HAP-1 (cell line): ENCODE measurements at places on chromosomes 5 and 9.

- no peak for DNase-seq
Measured at GRCh38 chr5:150918613-150919012, 13.8 kb upstream of the ZNF300 start.

DNA sequence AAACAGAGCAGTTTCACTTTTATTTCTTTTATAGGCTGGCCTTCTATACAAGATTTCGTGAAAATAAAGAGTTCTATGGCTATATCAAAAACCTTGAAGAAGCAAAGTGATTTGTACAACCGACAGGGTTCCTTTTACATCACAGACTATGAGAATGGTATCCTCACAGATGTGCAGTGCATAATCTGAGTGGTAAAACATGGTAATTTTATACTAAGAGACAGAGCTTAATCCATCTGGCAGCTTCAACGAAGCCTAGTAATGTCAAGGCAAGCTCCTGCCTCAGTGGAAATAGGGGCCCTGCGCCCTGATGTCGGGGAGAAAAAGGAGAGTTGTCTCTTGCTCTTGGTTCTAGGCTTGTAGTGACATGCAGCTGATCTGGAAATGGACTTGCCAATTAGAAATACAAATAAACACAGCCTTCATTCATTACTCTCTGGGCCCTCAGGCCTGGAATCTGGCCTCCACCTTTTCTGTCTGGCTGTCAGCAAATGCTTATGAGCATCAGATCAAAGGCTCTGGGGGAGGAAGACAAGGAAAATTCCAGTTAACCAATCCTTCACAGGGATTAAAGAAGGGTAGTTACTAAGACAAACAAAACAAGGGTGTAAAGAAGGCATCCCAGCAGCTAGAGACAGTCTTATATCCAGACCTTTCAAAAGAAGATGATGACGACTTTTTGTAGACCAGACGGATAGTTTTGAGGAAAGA, 33.6 kb upstream of the TRIM32 start:
- peak; percentile 16 for DNase-seq

GRCh38 chr9:92332577-92333281, 7.0 kb downstream of the CENPP start:
- DNase-seq, result no peak

- DNase-seq, result peak; percentile 54
Measured at GRCh38 chr9:100322954-100323536, 29.7 kb downstream of the TEX10 start.

- DNase-seq, result no peak
Measured at GRCh38 chr9:123871781-123872180, 58.1 kb downstream of the DENND1A start.

GRCh38 chr5:4081059-4081458, 485.4 kb downstream of the IRX1 start:
- DNase-seq, result no peak

DNA sequence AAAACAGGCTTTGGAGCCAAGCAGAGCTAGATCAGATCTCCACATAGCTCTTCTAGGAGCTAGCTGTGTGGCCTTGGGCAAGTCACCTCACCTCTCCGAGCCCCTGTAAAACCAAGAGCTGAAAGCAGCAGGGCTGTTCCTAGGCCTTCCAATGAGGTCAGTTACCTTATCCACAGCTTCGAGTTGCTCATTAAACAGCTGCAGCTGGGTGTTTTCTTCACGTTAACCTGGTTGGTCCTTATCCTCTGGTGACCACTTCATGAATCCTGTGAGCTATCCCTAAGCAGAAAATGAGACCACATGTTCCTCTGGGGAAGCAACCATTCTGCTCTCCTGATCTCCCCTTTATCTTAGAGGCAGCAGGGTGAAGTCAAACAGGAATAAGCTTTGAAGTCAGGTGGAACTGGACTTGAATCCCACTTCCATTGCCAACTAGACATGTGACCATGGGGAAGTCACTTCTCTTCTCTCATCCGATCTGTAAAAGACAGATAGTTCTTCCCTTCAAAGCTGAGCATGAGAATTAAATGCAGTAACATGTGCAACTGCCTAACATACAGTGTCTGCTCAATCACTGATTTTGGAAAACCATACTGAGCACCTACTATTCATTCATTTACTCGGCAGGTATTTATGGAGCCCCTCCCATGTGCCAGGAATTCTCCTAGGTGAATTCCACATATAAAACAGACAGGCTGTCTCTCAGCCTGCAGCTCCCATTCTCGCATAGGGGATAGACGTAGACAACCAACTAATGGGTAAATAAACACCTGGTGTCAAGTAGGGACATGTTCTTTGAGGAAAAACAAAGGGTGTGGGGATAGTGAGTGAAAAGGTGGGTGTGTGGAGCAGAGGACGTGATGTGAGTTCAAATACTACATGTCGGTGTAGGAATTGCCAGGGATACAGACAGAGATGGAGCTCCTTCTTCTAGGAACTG, 111.7 kb upstream of the BOD1 start:
- no peak for DNase-seq

DNA sequence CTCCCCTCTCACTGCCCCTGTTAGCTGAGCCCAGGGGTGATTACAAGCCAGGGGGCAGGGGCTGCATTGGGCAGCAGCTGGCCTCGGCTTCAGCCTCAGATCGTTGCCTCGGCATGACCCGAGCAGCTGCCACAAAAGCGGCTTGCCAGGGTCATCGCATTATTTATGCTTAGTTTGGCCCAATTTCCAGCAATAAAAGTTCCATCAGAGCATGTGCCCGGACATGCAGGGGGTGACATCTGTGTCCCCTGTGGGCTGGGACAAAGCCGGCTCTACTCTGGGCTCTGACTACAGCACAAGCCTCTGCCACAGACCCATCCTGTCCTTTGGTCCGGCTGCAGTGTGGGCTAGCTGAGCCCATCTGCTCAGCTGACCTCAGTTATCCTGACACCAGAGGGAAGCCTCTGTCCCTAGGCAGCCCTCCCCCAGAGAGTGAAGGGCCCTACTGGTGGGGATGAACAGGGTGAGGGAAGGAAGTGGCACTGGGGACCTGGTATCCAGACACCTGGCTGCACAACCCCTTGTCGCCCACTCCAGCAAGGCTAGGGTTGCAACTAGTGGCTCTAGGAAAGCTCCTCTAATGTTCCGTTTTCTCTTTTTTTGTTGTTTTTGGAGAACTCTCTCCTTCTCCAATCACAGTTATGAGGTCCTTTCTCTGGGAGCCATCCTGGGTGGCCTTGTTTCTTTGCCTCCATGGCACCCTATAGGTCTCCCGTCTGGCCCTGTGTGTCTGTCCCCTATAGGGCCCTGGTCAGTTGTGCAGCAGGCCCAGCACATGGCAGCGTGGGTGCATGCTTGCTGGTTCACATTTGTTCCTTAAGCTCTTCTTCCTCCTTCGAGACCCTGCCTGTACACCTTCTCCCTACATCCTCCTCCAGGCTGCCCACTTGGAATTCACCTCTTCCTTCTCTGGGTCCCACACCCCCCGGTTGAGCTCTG, 13.3 kb upstream of the GADD45G start:
- DNase-seq, result no peak

DNA sequence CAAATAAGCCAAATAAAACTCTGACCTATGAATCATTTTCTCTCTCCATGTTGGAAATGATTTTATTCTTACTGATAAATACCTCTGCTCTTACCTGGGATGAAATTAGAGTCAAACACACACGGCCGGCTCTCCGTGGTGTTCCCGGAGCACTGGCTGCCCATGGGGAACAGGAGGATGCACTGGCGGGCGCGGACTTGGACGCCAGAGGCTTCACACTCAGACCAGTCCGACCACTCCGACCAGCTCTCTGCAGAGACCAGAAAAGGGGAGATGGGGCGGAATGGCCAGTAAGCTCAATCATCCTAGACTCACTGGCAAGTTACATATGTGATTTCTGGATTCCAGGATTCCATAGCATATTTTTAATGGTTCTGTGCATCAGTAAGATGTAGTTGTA, 494.1 kb downstream of the SEMA5A start:
- DNase-seq, result no peak

DNA sequence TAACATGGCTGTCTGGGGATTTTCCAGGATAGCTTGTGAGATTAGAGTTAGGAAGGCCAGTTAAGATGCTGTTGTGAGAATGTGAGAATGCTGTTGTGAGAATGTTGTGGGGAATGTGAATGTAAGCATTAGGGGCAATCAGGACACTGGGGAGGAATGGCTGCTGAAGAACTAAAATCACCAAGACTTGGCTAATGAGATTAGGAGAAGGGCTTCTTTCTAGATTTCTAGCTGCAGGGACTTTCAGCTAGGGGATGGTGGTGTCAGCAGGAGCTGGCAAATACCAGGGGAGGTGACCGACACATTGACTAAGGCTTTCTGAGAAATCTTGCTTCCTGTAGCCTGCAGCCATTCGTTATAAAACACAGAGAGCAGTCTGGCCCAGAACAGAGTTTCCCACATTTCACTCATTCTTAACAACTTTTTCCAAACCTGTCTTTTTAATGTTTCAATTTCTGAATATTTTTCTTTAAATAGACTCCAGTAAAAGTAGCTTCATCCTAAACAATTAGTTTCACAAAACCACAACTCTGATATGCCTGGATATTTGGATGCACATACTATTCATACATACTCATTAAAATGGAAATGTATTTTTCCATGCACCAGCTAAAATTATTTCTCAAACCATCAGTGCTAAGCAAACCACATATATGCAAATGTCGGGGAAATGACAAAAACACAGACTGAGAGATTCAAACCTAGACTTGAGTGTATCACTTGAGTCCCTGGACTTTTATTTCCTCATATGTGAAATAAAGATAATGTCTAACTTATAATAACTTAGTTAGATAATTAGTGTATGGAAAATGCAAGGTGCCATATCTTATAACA, 89.3 kb upstream of the TNC start:
- DNase-seq, result no peak

- no peak for DNase-seq
Measured at GRCh38 chr9:114237781-114238180, 82.4 kb downstream of the COL27A1 start.

DNA sequence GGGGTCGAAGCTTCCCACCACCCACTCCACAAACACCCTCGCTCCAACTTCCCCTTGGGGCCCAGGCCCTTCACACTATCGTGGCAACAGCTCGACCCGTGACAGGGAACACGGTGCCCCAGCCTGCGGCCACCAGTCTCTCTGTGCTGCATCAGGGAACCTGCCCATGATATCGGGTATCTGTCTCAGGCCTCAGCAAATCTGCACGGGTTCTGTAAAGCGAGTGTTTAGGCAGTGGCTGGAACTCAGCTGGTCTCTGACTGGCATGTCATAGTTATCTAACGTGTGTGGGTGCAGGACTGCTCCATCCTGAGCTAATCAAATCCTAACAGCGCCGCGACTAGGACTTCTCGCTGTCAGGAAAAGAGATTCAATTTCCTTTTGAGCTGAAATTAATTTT, 42.9 kb downstream of the DBH start:
- DNase-seq, result no peak

DNA sequence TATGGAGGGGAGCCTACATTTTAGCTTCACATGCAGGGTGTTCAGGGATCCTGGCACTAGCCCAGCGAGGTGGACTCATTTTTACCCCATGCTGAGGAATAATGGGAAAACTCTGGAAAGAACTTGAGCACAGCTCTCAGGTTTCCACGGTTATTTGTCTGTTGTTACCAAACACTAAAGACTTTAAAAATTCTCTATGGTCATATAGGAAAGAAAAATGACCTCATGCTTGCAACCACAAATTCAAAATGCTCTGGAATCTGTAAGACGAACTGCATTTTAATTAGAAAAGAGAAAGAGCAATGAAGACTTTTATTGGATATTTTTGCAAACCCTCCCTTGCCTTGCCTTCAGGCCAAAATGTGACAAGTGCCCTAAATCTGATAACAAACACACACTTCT, 606.9 kb downstream of the EBF1 start:
- DNase-seq, result no peak

DNA sequence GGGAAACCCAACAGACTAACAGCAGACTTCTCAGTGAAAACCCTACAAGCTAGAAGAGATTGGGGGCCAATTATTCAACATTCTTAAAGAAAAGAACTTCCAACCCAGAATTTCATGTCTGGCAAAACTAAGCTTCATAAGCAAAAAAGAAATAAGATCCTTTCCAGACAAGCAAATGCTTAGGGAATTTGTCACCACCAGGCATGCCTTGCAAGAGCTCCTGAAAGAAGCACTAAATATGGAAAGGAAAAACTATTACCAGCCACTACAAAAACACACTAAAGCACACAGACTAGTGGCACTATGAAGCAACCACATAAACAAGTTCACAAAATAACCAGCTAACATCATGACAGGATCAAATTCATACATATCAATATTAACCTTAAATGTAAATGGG, 131.1 kb downstream of the OR2K2 start:
- DNase-seq, result no peak

DNA sequence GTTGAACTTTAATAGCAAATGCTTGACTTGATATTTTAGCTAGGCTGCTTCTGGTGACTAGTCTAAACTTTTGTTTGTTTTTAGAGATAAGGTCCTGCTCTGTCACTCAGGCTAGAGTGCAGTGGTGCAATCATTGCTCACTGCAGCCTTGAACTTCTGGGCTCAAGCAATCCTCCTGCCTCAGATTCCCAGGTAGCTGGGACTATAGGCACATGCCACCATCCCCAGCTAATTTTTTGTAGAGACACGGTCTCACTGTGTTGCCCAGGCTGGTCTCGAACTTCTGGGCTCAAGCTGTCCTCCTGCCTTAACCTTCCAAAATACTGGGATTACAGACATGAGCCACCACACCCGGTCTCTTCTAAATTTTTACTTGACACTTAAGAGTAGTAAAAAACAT, 20.7 kb downstream of the CDC37L1 start:
- no peak for DNase-seq

- no peak for DNase-seq
Measured at GRCh38 chr9:25724424-25724823, 46.2 kb upstream of the TUSC1 start.

DNA sequence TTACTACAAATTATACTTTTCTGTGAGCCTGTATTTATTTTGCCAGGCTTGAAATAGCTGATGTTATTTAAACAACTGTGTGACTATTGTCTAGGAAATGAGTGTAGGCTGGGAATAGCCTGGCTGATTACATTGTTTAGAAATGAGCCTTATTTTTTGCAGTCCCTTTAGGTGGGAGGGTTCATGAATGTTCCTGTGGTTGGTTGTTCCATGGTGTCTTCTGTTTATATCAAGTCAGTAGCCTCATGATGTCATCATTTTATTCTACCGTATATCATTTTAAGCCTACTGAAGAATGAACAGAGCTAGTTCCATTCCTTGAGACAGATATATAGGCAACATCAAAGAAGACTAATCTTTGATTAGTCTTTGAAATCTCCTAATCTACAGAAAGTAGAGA, 53.1 kb downstream of the MAP1B start:
- DNase-seq, result no peak

DNA sequence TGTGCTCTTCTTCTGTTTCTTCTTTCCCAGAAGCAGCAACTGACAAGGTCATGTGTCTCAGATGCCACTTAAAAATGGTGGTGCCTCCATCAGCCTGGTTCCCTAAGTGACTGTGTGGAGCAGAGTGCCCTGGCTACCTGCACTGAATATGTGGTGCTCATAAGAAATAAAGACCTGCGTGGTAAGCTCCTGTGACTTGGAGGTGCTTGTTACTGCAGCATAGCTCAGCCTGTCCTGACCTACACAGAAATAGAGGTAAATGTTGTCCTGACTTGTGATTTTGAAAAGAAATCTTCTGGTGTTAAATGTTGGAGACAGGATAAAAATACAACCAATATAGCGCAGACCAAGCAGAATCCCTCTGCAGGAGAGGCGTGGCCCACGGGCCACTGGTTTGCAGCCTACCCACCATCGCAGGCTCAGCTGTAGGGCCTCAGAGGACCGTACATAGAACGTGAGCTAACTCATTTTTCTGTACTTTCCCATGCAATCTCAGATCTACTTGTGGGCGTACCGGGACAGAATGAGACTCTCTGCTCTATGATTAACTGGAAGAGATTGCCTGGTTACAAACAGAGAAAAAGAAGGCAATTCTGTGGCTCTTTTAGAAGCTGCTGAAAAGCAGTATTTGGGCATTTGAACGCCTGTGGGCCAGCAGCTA, 79.4 kb upstream of the UNC5A start:
- no peak for DNase-seq
